Epithelial cell of esophagus (primary cell): ENCODE measurements at places on chromosomes 13 and 19.
A peak's percentile ranks its signal among the peaks of the same experiment; 100 is the strongest.

- DNase-seq: peak; percentile 74
Observed at GRCh38 chr13:23069566-23069965, 111.2 kb upstream of the SGCG start.

DNA sequence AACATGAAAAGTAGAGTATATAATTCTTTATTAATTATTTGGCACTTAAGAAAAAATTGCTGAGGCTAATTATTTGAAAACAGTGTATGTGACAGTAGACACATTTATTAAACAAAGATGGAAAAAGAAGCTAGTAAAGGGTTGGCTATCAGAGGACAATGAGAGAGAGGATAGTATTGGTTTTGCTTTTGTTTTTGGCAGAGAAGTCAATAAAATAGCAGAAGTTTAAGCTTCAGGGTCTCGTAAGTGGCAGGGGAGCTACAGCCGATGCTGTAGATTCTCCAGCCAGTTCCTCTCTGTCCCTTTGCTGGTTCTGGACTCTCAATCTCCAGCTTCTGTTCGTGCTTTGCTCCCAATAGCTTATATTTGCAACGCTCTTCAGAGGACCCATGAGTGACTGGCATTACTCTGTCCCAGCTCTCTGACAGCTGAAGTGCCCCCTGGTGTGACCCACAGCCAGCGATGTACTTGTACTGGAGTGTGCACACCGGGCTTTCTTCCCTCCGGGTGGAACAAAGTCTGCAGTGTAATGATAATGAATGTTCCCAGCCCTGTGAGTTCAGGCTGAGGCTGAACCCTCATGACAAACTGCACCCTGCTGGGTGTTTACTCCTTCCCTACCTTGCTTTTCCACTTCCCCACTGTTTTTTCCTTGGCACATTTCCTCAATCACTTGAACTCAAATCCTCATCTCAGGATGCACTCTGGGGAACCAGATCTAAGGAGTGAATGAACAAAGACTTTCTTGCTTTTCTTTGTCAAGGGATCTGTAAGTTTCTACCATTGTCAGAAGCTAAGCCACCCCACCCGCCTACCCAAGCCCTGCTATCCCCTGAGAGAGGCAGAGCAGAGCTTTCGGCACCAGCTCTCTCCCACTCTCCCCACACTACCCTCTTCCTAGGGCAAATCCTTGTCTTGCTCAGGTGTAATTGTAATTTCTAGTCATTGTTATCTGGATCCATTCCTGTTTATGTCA lies 254.8 kb downstream of the LHFPL6 start:
- no peak for DNase-seq

GRCh38 chr19:5149932-5150901 lies 181.3 kb downstream of the KDM4B start:
- DNase-seq: no peak

DNA sequence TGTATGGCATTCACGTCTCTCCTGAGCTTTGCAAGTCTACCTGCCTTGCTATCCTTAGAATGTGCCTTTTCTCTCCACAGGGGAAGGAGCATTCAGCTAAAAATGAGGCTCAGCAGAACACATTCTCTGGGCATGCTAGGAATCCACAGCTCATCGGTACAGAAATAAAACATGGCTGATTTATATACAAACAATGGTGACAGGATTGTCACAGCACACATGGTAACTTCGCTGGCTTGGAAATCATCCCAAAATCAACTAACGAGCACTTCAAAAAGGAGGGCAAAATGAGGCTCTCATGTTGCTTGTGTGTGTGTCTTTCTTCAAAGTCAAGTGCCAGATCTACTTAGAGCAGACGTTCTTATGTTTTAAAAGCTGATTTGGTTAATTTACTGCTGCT lies 373.0 kb downstream of the FGF14 start:
- DNase-seq: no peak
